ENCODE measurements at places on chromosomes 6 and 20.

DNA sequence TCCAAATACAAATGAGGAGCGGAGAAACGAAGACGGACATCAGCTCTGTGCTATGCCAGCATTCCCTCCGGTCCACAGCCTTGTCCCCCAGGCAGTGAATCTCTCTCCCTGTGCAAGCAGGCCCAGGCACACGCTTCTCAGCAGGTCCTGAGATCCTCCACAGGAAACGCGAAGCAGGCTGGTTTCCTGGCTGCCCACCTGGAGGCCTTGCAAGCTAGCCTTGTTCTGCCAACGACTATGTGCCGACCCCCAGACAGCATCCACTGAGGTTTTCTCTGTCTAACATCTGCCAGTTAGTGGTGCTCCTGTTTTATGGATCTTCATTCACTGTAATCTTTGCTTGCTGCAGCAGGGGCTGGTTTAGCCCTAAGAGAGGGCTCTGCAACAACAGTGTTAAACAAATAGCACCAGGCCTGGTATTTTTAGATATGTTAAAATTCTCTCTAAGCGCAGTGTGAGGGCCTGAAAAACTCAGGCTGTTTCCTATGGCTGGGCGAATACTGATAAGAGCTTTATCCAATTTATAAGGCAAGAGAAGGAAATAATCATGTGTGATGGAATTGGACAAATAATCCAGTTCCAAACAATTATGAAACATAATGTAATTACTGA, 386.0 kb upstream of the ARID1B start:
- DNase-seq: no peak

DNA sequence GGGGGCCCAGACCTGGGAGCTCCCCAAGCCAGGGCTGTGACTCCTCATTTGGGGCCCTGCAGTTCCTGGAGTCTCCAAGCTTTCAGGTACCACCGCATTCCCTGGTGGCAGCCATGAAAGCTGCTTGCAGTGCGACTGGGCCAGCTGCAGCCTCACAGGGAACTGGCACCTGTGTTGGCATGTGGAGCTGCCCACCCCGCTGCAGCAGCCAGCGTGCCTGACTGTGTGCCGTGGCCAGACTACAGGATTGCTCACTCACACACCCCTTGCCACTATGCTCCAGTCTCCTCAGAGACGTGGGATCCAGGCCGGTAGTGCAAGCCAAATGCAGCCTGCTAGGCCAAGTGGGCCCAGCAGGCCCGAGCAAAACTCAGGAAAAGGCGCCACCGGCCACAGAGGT, 450.7 kb downstream of the COL12A1 start:
- no peak for DNase-seq

DNA sequence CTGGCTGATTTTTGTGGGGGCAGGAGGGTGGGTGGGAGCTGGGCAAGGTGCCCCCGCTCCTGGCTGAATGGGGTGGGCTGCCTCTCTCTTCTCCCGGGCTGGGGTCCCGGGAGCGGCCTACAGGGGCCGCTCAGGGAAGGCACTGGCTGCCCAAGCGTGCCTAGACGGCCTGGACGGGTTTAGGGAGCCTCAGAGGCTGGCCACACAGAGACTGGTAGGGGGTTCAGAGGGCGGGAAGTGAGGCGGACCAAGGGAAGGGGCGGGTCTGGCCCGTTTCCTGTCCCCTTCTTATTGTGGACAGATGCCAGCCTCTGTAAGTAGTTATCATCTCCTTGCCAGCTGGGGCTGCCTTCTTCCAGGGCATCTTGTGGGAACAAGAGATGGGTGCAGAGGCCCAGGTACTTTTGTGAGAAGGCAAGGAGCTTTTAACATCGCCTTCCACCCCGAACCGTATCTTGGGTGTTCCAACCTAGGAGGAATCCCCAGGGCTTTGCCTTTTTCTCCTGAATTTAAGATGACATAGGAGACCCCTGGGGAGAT, 437 bp downstream of the CD40 start:
- no peak for DNase-seq

- no peak for DNase-seq
Observed at GRCh38 chr6:38236631-38237030, 403.1 kb downstream of the BTBD9 start.

DNA sequence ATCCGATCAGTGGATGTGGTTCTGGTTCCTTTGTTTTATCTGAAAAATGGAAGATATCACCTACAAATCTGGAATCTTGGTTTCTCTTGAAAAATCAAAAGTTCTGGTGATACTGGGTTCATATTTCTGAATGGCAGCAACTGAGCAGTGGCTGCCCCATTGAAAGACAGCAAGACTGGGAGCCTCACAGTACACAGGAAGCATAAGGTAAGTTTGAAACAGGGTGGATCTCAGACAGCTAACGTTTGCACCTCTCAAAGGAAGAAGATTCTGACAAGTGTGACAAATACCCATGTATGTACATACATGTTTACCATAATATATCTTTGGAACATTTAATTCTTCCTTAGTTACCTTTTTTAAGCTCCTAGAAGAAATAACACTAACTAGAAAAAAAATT, at the start of gene SAMD3:
Gene SAMD3, minus strand, starts transcription at position 177 of the 400 bp plus-strand sequence. CDS start 7,678 bp downstream, outside the sequence.
- DNase-seq: no peak

GRCh38 chr6:124203812-124204167, 400.1 kb downstream of the NKAIN2 start:
- DNase-seq: no peak

- DNase-seq: peak; percentile 94
Observed at GRCh38 chr6:105797983-105798453, 288.1 kb upstream of the PRDM1 start.

- DNase-seq: no peak
Observed at GRCh38 chr20:62753626-62754025, 42.6 kb upstream of the MRGBP start.

DNA sequence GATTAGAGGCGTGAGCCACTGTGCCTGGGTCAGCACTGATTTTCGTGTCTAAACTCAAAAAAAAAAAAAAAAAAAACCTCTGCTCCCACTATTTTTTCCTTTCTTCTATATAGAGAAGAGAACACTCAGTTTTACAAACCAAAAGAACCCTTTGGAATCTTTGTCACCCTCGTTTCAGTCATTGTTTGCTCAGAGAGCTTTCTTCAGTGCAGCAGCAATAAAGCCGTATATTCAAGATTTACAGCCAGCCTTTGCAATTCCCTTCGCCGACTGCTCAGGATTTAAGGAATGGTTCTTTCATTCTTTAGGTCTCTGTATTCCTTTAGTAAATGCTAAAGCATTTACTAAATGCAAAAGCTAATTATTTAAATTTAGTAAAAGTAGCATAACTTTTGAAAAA, 20.1 kb downstream of the RIOK1 start:
- no peak for DNase-seq

- no peak for DNase-seq
Observed at GRCh38 chr6:164533045-164533362, 776.4 kb downstream of the C6orf118 start.

GRCh38 chr20:4681991-4682401, 39.7 kb upstream of the PRND start:
- peak; percentile 87 for DNase-seq

- peak; percentile 20 for DNase-seq
Observed at GRCh38 chr6:50602292-50602691, 111.0 kb upstream of the TFAP2D start.

GRCh38 chr6:79269877-79270276, 35.4 kb upstream of the HMGN3 start:
- DNase-seq: peak; percentile 83

DNA sequence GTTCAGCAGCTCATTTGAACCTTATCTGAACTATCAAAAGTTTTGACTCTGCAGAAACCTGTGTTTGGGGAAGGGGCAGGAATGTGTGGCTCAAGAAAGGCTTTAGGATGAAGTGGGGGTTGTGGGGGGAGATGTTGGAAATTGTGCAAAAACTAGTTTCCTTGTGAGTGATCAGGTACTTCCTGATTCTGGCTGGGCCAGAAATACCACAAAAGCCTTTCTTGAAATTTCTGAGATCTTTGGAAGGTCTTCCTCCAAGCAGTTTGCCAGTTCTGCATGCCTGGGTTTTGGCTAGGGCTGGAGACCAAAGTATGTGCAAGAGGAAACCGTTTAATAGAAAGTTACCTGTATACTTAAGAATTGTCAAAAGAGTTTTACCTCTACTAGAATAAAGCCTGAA, 116.6 kb downstream of the BMP2 start:
- DNase-seq: no peak

GRCh38 chr6:140985679-140986275, 1146.9 kb upstream of the GJE1 start:
- no peak for DNase-seq

- DNase-seq: no peak
Observed at GRCh38 chr6:111951497-111952085, 78.3 kb upstream of the FYN start.

DNA sequence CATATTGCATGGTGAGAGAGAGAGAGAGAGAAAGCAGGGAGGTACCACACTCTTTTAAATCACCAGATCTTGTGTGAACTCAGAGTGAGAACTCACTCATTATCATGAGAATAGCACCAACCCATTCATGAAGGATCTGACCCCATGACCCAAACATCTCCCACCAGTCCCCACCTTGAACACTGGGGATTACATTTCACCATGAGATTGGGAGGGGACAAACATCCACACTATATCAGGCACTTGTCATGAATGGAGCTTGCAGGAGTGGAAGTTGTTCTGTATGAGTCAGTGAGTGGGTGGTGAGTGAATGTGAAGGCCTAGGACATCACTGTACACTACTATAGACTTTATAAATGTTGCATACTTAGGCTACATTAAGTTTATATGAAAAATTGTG, 47.7 kb upstream of the RNF182 start:
- no peak for DNase-seq

GRCh38 chr6:29908710-29909109, 33.6 kb upstream of the HLA-A start:
- no peak for DNase-seq

DNA sequence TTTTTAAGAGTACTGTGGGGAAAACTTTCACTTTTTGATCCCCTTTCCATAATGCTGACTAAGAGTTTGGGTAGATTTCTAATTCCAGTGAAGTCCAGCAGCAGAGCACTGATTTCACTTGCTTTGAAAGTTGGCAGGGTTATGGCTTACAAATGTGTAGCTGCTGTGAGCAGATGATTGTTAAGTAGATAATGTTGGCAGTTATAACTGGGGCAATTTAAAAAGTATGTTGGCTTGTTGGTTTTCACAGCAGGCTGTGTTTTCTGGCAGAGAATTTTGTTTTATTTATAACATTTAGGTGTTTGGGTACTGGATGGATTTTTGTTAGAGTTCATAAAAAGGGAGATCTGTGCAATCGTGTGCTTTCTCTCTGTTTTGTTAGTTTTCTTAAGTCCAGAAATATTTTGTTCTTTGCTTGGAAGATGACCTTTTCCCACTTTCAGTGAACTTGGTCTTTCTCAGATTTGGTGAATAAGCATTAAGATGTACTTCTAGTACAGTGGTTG, 31.4 kb downstream of the AFDN start:
- DNase-seq: peak; percentile 81

- DNase-seq: no peak
Observed at GRCh38 chr20:2005359-2005758, 11.5 kb upstream of the PDYN start.

DNA sequence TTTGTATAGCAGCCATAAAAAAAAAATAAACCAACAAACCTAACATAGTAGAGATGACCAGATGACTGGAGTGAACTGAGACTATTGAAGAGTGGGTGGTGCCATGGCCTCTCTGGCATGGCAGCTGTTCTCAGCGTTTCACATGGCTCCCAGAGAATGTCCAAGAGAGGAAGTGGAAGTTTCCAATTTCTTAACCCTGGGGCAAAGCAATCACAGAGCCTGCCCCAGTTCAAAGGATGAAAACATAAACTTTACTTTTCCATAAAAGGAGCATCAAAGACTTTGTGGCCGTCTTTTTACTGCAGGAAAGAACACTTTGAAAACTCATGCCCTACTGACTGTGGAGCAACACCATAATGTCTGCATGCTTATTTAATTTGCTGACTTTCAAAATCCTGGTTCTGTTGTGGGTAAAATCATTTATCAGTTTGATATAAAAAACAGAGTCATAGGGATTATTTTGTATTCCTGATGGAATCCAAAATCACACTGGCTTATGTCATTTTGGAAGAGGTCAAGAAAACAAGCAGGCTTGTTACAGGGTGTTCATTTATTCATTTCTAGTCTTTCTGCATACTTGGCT, 165.4 kb downstream of the SLC35B3 start:
- DNase-seq: no peak

DNA sequence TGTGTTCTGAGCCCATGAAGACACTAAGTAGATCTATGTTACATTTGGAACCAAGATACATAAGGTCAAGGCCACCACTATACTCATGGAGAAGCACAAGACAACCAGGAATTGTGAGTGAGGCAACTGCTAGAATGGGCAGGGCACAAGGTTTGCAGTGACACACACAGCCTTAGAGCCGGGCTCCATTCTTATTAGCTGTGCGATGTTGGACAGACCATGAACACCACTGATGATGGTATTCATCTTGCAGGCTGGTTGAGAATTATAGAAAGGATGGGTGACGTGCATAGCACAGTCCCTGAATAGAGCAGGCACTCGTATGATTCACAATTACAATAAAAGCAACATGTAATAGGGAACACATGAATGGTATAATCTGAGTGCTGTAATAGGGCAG, 172.4 kb downstream of the GJA10 start:
- DNase-seq: peak; percentile 9

DNA sequence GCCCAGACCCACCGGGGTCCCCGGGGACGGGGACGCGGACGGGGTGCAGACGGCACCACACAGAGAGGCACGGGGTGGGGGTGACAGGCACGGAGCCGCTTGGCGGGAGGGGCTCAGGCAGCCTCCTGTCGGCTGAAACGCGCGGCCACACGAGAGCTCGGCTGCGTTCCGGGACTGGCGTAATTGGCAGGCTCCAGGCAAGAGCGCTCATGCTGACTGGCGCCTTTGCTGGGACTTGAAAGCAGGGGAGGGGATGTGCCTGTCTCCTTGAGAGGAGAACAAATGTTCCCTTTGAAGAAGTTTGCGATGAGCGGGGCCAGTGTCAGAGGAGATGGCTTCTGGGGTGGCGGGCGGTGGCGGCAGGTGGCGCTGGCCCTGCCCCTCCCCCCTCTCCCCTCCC, 25.8 kb downstream of the BHLHE23 start:
- DNase-seq: peak; percentile 6

- DNase-seq: peak; percentile 59
Observed at GRCh38 chr6:118283766-118284165, 264.3 kb upstream of the PLN start.

DNA sequence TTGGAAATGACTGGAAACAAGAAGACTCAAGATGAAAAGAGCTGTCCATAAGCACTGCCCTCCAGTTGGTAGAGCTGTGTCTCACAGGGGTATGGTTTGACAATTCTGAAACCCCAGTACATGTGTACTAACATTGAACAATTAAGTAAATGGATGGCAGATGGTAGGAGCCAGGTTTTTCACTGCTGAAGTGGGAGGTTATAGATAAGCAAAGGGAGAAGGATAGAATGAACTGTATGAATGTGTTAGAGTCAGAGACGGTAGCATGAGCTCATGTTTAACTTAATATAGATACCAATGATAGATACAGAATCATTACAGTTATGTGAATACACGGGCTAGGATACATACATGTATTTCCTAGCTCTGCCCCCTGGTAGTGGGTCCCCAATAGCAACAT, 95.0 kb upstream of the SIRPA start:
- DNase-seq: no peak

GRCh38 chr20:38790200-38791053, 15.1 kb upstream of the PPP1R16B start:
- peak; percentile 15 for DNase-seq

GRCh38 chr20:62887860-62888239, 26.2 kb upstream of the TCFL5 start:
- DNase-seq: no peak

GRCh38 chr6:130931683-130932082, 104.5 kb downstream of the SMLR1 start:
- DNase-seq: no peak

GRCh38 chr6:145866456-145867396, 52.1 kb upstream of the FBXO30 start:
- DNase-seq: no peak

GRCh38 chr6:1850840-1851157, 241.1 kb downstream of the FOXC1 start:
- no peak for DNase-seq

Measured in AG10803 (cell line).